ENCODE measurements at places on chromosomes 2 and 18.

GRCh38 chr2:85913884-85914881 is 25.4 kb upstream of the ST3GAL5 start:
- DNase-seq = no peak

DNA sequence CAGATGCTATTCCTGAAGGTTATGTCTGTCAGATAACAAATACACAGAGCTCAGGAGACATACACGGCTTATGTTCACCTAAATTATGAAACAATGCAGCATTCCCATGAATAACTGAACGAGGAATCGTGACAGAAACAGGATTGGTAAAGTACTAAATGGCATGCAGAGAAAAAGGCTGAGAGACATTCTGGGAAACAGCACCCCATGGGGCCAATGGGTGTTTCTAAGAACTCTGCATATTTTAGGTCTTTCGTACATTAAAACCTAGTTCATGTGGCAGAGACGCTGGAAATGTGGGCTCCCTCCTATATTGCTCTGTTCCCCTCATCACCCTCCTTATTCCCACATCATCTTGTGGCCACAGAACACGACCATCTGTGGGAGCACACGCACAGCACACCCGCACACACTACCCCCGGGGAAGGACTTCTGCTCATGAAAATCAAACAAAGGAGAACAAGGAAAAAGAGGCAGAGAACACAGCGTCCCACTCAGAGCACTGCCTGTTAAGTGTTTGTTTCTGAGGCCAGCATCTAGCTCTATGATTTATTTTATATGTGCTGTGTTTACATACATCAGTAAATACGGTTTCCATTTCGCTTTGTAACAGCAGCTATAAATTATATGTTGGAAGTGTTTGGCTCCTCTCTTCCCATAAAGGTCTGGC is 143.6 kb downstream of the AFF3 start:
- DNase-seq = no peak

DNA sequence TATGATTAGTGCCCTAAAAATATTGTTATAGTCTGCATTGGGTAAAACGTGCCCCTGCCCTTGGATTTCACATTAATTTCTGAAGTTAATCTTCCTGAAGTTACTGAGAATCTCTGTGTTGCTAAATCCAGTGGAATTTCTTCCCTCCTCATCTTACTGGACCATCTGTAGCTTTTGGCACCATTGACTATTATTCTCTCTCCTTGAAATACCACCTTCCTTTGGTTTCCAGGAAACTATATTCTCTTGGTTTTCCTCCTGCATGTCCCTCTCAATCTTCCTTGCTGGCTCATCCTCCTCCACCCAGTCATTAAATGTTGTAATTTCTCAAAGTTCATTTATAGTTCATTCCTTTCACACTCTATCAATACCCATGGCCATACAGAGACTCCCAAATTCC is 110.6 kb upstream of the SLC35G4 start:
- no peak for DNase-seq

GRCh38 chr2:11340717-11341116 is 3.7 kb downstream of the ROCK2 start:
- peak; percentile 23 for DNase-seq

DNA sequence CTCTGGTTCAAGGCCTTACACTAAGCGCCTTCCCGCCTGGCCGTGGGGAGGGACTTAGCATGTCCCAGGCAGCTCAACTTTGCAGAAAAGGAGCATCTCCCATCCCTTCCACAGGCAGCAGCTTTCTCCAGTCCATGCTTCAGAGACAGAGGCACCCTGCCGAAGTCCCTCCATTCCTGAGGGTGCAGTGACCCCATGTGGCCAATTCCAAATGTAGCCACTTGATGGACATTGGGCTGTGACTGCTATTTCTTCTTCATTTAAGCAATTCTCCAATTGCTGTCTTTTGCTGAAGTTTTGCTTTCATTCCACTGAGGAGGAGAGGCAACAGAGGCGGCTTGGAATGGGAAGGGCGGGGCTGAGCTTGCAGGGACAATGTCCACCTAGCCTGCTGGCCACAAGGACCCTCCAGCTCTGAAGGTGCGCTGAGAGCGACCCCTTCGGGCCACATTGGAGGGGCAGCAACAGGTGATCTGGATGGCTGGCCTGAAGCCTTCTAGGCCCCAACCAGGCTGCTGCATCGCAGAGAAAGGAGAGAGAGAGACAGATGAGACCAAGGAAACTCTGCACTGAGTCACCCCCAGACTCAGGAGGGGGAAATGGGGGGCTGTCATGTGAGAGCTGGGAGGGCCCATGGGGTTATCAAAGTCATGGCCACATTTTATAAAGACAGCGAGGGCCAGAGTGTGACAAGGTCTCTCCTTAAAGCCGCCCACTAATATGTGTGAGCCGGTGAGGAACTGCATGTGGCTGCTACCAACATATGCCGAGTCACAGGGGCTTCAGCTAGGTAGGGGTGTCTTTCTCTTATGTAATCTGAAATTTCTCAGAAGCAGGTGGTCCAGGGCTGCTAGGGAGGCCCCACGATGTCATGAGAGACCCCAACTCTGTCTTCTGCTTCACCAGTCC is 61.3 kb downstream of the LONRF2 start:
- peak; percentile 91 for DNase-seq

DNA sequence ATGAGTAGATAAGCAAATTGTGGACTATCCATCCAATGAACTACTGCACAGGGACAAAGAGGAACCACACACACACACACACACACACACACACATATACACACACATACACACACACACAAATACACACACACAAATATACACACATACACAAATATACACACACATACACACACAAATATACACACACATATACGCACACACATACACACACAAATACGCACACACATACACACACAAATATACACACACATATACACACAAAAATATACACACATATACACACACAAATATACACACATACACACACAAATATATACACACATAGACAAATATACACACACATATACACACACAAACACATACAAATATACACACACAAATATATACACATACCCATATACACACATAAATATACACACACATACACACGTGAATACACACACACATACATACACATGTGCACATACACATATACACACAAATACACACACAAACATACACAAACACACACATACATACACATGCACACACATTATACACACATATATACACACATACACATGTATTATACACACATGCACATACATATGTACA is 19.8 kb upstream of the EFHD1 start:
- DNase-seq = no peak

- DNase-seq = no peak
These were observed 75.6 kb downstream of the SATB2 start for GRCh38 chr2:199382091-199382490.

GRCh38 chr2:218569661-218570500 is 1.2 kb downstream of the CNOT9 start:
- peak; percentile 50 for DNase-seq

- no peak for DNase-seq
These were observed 441.8 kb downstream of the NYAP2 start for GRCh38 chr2:225841314-225841713.

- no peak for DNase-seq
These were observed 6.6 kb downstream of the SH3RF3 start for GRCh38 chr2:109135359-109136197.

- DNase-seq = no peak
These were observed 12.7 kb upstream of the HNMT start for GRCh38 chr2:137951586-137951985.

GRCh38 chr2:233346376-233346775 is 7.9 kb upstream of the DGKD start:
- no peak for DNase-seq
